Adrenal gland (tissue), 19 donors: ENCODE measurements at places on chromosomes 13 and 19. TPM values are rescaled to one million over a fixed set of nuclear protein-coding genes. Genes with fewer than 3 reads are reported as not detected.

DNA sequence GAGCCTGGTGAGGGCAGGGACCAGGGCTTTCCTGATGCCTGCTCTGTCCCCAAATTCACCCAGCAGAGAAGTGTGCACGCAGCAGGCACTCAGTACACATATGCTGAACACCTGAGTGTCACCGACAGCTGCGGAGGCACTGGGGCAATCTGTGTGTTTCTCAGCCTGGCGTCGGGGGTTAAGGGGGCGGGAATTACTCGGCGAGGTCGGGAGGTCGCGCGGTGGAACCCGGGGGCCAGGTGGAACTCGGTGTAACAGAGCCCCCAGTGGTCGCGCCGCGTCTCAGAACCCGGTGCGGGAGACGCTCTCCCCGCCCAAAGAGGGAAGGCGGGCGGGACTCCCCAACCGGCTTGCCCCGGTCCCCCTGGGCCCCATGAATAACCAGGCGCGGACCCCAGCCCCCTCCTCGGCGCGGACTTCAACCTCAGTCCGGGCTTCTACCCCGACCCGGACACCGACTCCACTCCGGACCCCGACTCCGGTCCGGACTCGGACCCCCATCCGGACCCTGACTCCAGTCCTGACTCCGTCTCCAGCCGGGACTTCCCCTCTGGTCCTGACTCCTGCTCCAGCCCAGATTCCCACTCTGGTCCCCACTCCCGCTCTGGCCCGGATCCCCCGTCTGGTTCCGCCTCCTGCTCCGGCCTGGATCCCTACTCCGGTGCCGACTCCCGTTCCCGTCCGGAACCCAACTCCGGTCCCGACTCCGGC lies at the start of gene SELENOV:
Gene SELENOV (plus strand): TSS at position 300 of the 711 bp plus-strand sequence. CDS start 74 bp downstream, at position 374.
- no peak for DNase-seq
- H3K4me1 ChIP-seq: peaks cover 12% of the 10 kb centered on the region
- H3K4me3 ChIP-seq: no peak within 1 kb of the TSS
- no peak within 1 kb of the TSS for H3K27ac ChIP-seq

Gene ZNF586
- total RNA-seq: 5.1 TPM

- no peak overlapping the region for H3K27ac ChIP-seq
- no peaks in the 10 kb centered on the region for H3K36me3 ChIP-seq
- no peak for DNase-seq
- H3K27me3 ChIP-seq: no peaks in the 10 kb centered on the region
Observed at GRCh38 chr13:79417741-79418140, 11.7 kb upstream of the RBM26 start.

Gene CDC37
- 90.4 TPM for total RNA-seq

- no peaks in the 10 kb centered on the region for H3K36me3 ChIP-seq
- H3K27me3 ChIP-seq: peaks cover 5% of the 10 kb centered on the region
- H3K4me1 ChIP-seq: peaks cover 20% of the 10 kb centered on the region
- no peak for DNase-seq
- no peak overlapping the region for H3K27ac ChIP-seq
Observed at GRCh38 chr19:48444936-48445200, 915 bp upstream of the GRWD1 start.

GRCh38 chr13:46622630-46623256 lies 69.8 kb downstream of the LRCH1 start:
- no peaks in the 10 kb centered on the region for H3K4me1 ChIP-seq
- peak; percentile 77 for DNase-seq
- no peaks in the 10 kb centered on the region for H3K27me3 ChIP-seq
- H3K27ac ChIP-seq: no peak overlapping the region

GRCh38 chr13:47632311-47632710 lies 368.8 kb downstream of the SUCLA2 start:
- H3K4me1 ChIP-seq: no peaks in the 10 kb centered on the region
- no peak overlapping the region for H3K4me3 ChIP-seq
- no peak overlapping the region for H3K27ac ChIP-seq
- no peaks in the 10 kb centered on the region for H3K36me3 ChIP-seq

DNA sequence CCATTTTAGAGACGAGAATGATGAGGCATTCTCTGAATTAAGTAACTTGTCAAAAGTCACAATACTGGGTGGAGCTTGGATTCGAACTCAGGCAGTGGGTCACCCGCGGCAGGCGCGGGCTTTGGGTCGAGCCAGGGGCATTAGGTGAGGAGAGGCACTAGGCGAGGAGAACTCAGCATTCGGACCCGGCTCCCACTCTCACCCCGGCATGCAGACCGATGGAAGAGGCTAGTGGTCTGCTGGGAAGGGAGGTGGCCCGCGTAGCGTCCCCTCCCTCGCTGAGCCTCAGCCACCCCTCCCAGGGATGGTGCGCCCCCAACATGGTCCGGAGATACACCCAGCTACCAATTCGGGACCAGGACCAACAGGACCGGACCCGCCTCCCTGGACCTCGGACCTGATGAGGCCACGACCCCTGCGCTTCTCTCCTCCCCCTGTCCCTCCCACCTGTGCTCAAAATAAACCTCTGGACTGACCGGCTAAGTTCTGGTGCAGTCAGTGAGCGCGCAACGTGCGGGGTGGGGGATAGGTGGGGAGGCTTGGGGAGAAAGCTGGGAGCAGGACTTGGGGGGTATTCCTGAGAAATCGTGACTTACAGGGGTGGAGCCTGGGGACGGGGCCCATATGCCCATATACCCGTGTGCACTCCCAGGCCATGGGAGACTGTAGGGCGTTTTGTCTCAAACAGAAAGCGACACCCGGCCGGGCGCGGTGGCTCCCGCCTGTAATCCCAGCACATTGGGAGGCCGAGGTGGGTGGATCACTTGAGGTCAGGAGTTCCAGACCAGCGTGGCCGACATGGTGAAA lies 1.3 kb upstream of the SNAPC2 start:
- H3K27ac ChIP-seq: no peak overlapping the region
- H3K4me3 ChIP-seq: no peak overlapping the region
- H3K36me3 ChIP-seq: peaks cover 11% of the 10 kb centered on the region
- no peak for DNase-seq
- peaks cover 25% of the 10 kb centered on the region for H3K27me3 ChIP-seq

DNA sequence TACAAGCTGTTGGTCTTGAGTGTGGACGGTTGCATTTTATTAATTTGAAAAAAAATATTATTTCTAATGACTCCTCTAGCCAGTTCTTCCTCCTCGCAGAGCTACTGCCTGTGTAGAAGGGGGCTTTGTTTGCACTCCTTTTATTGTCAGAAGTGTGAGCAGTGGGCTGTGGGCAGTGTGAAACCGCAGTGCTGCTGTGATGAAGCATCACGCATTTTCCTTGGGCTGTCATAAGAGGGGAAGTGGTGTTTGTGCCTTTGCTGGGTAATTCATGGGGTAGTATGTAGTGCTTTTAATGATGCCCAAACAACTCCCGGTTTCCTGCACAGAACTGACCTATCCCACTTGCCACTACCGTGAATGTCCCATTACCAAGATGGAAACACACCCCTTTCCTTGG lies 357.3 kb downstream of the ZNF536 start:
- no peaks in the 10 kb centered on the region for H3K4me1 ChIP-seq
- no peaks in the 10 kb centered on the region for H3K36me3 ChIP-seq
- DNase-seq: no peak
- H3K4me3 ChIP-seq: no peak overlapping the region
- no peak overlapping the region for H3K27ac ChIP-seq
- H3K27me3 ChIP-seq: no peaks in the 10 kb centered on the region

Gene ALOX5AP
- 21.1 TPM for total RNA-seq

DNA sequence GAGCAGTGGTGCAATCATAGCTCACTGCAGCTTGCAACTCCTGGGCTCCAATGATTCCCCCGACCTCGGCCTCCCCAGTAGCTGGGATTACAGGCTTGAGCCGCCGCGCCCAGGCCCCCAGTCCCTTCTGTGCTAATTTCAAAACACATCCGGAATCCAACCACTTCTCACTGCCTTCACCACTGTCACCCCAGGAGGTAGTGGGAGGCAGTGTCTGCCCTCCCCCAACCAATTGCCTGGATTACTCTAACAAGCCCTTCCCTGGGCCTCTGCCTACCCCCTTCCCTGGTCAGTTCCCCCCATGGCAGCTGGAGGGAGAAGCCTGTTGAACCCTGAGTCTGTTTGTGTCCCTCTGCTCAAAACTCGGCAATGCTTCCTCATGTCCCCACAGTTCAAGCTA lies 2.3 kb downstream of the PRAM1 start:
- no peak for DNase-seq
- no peaks in the 10 kb centered on the region for H3K27me3 ChIP-seq
- H3K27ac ChIP-seq: no peak overlapping the region
- H3K4me1 ChIP-seq: peaks cover under 1% of the 10 kb centered on the region
- H3K4me3 ChIP-seq: no peak overlapping the region
- H3K36me3 ChIP-seq: no peaks in the 10 kb centered on the region

GRCh38 chr19:33686687-33687480 lies 65.1 kb downstream of the CHST8 start:
- no peak overlapping the region for H3K27ac ChIP-seq
- no peaks in the 10 kb centered on the region for H3K4me1 ChIP-seq
- H3K36me3 ChIP-seq: no peaks in the 10 kb centered on the region
- H3K27me3 ChIP-seq: peaks cover 16% of the 10 kb centered on the region
- no peak for DNase-seq
- H3K4me3 ChIP-seq: no peak overlapping the region

GRCh38 chr19:55687281-55688201 lies 12.5 kb downstream of the EPN1 start:
- H3K36me3 ChIP-seq: peaks cover 75% of the 10 kb centered on the region
- H3K4me3 ChIP-seq: no peak overlapping the region
- peaks cover 13% of the 10 kb centered on the region for H3K4me1 ChIP-seq
- no peak for DNase-seq
- H3K27ac ChIP-seq: no peak overlapping the region

DNA sequence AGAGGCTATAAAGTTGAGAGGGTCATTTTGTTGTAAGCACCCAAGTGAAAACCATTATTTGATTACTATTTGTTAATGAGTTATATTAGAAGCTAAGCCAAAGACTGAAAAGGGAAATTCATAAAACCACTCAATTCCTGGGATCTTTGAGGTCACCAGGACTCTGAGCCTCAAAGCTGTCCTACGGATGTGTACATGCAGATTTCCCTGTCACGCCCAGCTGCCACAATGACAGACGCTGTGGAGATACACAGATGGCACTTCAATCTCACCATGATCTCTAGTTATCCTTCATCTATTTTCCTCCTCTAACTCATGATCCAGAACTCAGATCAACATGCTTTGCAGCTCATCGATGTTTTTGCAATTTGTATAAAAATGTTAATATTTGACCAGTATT lies 403.5 kb upstream of the MIR17HG start:
- no peaks in the 10 kb centered on the region for H3K27me3 ChIP-seq
- H3K27ac ChIP-seq: no peak overlapping the region
- H3K4me1 ChIP-seq: no peaks in the 10 kb centered on the region
- no peak overlapping the region for H3K4me3 ChIP-seq
- DNase-seq: no peak
- H3K36me3 ChIP-seq: no peaks in the 10 kb centered on the region

- no peak for DNase-seq
- H3K36me3 ChIP-seq: no peaks in the 10 kb centered on the region
- H3K4me1 ChIP-seq: no peaks in the 10 kb centered on the region
- H3K27me3 ChIP-seq: no peaks in the 10 kb centered on the region
- no peak overlapping the region for H3K27ac ChIP-seq
Observed at GRCh38 chr19:43362179-43362578, 8.7 kb downstream of the CD177 start.

Gene C2CD4C
- 1.5 TPM for total RNA-seq

Gene FXYD3
- 4.6 TPM for total RNA-seq

- no peak for DNase-seq
- H3K27ac ChIP-seq: no peak overlapping the region
- H3K27me3 ChIP-seq: no peaks in the 10 kb centered on the region
- no peaks in the 10 kb centered on the region for H3K36me3 ChIP-seq
Observed at GRCh38 chr19:51441410-51442390, 16.6 kb downstream of the SIGLEC8 start.

DNA sequence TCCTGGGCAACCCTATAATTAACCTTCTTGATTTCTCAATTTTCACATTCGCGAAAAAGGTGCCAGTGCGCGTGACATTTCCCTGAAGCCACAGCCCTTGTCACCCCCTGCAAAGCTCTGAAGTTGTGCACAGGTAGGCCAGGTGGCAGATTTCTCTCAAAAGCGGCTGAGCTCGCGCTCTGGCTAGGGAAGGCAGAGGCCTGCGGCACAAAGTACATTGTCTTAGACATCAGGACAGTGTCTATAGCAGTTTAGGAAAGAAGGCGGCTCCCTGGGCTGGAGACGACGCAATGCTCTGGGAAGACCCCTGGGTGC lies 42.9 kb upstream of the ZNF14 start:
- no peaks in the 10 kb centered on the region for H3K4me1 ChIP-seq
- H3K27ac ChIP-seq: peak overlapping the region; percentile 45
- peak overlapping the region; percentile 83 for H3K4me3 ChIP-seq

- no peak overlapping the region for H3K27ac ChIP-seq
- H3K27me3 ChIP-seq: no peaks in the 10 kb centered on the region
- DNase-seq: peak; percentile 20
- peak overlapping the region; percentile 86 for H3K4me3 ChIP-seq
Observed at GRCh38 chr13:39603424-39603947, 493 bp upstream of the LHFPL6 start.

Gene OR10H1
- not detected for total RNA-seq

Gene ZNF470
- 5.6 TPM for total RNA-seq

Gene NUFIP1
- total RNA-seq: 2.8 TPM

GRCh38 chr13:74623761-74624160 lies 489.6 kb upstream of the KLF12 start:
- no peak overlapping the region for H3K27ac ChIP-seq
- H3K4me1 ChIP-seq: no peaks in the 10 kb centered on the region
- no peak overlapping the region for H3K4me3 ChIP-seq
- H3K36me3 ChIP-seq: no peaks in the 10 kb centered on the region
- no peaks in the 10 kb centered on the region for H3K27me3 ChIP-seq

DNA sequence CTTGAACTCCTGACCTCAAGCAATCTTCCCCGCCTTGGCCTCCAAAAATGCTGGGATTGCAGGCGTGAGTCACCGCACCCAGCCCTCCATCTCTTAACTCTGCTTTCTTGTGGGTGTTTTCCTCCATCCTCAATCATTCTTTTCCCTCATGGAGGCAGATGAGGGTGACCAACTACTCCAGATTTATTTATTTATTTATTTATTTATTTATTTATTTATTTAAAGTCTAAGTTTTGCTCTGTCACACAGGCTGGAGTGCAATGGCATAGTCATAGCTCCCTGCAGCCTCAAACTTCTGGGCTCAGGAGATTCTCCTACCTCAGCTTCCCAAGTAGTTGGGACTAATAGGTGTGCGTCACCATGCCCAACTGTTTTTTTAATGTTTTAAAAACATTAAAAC lies 14.9 kb downstream of the VAV1 start:
- no peak overlapping the region for H3K4me3 ChIP-seq
